CD4-positive, alpha-beta T cell (primary cell): ENCODE measurements at places on chromosomes 5 and 9.

GRCh38 chr9:27362447-27363210 is 65.7 kb upstream of the EQTN start:
- DNase-seq: no peak

- no peak for DNase-seq
These were observed 110.7 kb downstream of the UBE2R2 start for GRCh38 chr9:33927694-33928093.

DNA sequence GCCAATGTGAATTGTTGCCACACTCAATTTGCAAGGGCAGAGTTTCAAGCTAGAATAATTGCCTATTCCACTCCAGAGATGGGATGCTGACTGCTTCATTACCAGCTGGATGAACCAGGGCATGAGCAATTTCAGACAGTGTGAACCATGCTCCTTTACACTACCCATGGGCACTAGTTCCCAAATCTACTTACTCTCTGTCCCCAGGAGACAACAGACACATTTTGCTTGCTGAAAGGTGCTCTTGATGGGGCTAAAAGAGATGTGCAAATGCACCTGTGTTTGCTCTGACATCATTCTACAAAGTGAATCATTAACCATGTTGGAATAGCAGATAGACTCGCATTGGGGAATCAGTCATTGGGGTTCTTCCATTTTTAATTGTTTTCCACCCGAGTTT is 522.3 kb upstream of the NUDT12 start:
- no peak for DNase-seq

GRCh38 chr5:105088961-105089360 is 1526.4 kb upstream of the NUDT12 start:
- DNase-seq: no peak

- DNase-seq: no peak
These were observed 35.1 kb downstream of the MRPL36 start for GRCh38 chr5:1764606-1764960.

GRCh38 chr9:127783111-127784008 is 2.5 kb upstream of the CDK9 start:
- DNase-seq: peak; percentile 94

- DNase-seq: no peak
These were observed 122.8 kb downstream of the TMEM161B start for GRCh38 chr5:88145611-88146467.

DNA sequence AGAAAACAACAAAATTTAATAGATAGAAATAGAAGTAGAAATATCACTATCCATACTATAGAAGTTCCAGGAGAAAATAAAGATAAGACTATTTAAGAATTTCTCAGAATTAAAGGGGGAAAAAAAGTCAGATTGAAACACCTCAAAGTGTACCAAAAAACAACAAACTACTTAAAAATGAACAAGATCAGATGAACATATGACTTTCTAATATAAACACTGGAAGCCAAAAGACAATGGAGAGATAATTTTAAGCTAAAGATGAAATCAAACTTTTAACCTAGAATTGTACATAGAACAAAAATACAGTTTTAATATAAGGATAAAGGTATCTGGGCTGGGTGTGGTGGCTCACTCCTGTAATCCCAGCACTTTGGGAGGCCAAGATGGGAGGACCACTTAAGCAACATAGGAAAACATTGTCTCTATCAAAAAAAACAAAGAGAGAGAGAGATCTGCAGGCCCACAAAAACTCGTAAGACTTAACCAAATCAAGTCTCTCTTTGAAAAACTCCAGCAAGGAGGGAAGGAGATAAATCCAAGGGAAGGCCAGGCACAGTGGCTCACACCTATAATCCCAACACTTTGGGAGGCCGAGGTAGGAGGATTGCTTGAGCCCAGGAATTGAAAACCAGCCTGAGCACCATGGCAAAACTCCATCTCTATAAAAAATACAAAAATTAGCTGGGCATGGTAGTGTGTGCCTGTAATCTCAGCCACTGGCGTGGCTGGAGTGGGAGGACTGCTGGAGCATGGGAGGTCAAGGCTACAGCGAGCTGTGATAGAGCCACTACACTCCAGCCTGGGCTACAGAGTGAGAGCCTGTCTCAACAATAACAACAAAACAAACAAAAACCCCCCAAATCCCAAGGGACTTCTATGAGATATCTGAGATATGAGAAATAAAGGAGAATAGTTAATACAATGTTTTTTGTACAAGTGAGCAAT is 32.4 kb downstream of the ABHD17B start:
- DNase-seq: no peak

- DNase-seq: no peak
These were observed 46.9 kb downstream of the ADAMTS2 start for GRCh38 chr5:179298181-179298993.

GRCh38 chr9:127502706-127503378 is 51.5 kb downstream of the LRSAM1 start:
- DNase-seq: peak; percentile 23
